Central memory CD4-positive, alpha-beta T cell (primary cell): ENCODE measurements at places on chromosomes 16 and 17.

DNA sequence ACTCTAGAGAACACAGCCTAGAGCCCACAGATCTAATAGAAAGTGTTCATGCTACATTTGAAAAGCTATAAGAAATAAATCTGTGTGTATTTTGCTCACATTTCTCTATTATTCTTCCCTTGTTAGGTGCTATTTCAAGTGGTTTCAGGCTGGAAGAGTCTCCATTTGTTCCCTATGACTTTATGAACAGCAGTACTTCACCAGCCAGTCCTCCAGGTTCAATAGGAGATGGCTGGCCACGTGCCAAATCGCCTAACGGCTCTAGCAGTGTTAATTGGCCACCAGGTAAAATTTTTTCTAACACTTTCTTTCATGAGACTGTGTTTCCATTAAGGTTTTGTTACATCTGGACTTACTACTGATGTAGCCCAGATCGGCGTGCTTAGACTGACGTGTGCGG, 30.7 kb upstream of the SLC5A11 start:
- no peak for DNase-seq

GRCh38 chr17:33816842-33817617, 438.1 kb upstream of the CCL2 start:
- DNase-seq: no peak

DNA sequence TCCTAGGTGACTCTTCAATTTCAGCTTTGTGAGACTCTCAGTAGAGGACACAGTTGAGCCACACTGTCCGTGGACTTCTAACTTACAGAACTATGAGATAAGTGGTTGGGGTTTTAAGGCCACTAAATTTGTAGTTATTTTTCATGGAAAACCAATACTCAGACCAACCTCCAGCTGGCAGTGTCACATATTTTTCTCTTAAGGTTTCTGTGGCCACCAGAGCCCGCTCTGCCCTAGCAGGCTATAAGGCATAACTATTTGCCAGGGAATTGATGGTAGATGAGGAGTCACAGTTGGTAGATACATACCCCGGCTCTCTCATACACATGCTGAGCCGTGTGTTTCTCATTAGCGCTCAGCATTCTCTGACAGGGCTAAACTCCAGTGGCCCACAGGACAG, 336.8 kb upstream of the MON1B start:
- no peak for DNase-seq

DNA sequence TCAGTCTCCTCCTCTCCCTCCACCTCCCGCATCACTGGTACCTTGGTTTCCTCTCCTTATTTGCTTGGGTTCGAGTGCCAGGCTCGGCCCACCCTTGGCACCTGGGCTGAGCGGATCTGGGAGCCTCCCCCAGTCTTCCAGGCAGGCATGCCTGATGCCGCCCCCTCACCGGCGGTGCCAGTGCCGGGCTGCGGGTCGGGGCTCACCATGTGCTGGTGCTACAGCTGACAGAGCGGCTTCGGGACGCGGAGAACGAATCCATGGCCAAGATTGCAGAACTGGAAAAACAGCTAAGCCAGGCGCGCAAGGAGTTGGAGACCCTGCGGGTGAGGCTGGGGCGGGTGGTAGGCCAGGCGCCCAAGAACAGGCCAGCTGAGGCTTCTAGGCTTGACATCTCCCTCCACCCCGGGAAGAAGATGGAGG, 19.2 kb downstream of the FMNL1 start:
- DNase-seq: no peak

DNA sequence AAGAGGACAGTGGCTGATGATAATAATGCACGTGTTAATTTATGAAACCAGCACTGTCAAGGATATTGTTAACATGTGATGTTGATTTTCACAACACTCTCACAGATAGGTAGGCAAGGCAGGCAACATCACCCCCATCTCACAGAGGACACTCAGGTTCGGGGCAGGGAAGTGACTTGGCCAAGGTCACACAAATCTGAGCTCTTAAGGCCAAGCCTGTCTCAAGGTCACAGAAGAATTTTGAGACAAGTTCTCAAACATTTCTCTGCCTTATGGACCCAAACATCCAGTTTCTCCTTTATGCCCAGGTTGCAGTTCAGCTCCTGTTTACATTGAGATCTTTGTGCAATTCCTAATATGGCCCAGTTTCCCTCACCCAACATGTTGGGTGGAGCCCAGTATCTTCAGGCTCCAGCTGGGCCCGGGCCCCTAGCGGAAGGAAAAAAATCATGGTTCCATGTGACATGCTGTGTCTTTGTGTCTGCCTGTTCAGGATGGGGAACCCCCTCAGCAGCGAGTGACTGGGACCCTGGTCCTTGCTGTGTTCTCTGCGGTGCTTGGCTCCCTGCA, 1.3 kb downstream of the SLC2A4 start:
- DNase-seq: no peak

DNA sequence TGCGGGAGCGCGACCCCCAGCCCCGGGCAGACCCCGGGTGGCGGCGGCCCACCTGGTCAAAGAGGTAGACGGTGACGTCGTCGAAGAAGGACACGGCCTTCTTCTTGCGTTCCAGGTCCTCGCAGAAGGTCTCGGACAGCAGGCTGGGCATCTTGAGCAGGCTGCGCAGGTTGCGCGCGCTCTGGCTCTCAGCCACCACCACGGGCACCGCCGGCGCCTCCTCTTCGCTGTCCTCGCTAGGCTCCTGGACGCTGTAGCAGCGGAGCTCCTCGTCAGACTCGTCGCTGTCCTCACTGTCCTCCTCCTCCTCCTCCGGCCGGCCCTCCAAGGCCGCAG, 45.2 kb upstream of the PVALEF start:
- no peak for DNase-seq

- DNase-seq: no peak
These were observed 110.7 kb upstream of the SDK2 start for GRCh38 chr17:73754886-73755400.

- no peak for DNase-seq
These were observed 1.4 kb downstream of the OSBPL7 start for GRCh38 chr17:47820033-47820789.

DNA sequence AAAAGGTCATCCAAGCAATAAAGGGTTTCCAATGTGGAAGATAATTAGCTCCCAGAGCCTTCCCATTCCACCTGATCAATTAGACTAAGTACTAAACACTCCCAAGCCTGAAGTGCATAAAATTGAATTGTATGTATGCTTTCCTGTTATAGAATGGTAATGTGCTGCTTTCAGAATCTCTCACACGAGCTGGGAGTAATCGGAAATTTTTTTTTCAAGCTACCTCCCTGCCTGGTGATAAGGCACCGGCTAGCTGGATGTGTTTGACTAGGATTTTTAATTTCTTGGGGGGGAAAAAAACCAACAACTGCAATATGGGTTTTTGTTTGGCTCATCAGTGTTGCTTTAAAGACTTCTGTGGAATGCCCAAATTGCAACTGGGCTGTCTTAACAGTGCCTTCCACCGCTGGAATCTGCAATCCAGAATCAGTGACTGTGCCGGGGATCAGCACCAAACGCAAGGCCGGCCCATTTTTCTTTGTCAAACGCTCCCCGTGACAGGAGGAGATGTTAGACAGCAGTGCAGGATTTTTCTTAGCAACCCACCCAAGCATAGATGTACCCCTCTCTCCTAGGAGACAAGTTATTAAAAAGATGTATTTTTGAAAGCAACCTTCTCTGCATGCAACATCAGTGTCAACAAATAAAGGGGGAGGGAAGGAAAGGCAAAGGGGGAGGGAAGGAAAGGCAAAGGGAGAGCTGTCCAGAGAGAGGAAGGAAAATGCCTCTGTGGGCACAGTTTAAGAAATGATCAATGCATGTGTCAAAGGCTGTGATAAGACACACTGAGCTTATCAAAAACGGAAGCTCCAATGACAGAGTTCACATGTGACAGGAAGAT, 387.2 kb downstream of the NPIPA8 start:
- DNase-seq: no peak

DNA sequence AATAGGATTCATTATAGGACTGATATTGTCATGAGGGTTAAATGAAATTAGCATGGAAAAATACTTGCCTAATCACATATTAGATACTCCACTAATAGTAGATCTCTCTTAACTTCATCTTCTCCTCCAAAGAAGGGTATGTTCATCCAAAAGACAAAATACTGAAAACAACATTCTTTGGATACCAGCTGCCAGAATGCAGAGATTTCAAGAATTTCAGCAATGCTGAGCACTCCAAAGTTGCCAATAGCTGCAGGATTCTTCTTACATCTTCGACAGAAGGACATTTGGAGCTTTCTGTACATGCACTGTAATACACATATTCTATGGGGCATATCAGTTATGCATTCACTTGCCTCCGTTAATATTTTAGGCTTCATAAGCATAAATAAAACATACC, 436.5 kb downstream of the HAPSTR1 start:
- DNase-seq: no peak

DNA sequence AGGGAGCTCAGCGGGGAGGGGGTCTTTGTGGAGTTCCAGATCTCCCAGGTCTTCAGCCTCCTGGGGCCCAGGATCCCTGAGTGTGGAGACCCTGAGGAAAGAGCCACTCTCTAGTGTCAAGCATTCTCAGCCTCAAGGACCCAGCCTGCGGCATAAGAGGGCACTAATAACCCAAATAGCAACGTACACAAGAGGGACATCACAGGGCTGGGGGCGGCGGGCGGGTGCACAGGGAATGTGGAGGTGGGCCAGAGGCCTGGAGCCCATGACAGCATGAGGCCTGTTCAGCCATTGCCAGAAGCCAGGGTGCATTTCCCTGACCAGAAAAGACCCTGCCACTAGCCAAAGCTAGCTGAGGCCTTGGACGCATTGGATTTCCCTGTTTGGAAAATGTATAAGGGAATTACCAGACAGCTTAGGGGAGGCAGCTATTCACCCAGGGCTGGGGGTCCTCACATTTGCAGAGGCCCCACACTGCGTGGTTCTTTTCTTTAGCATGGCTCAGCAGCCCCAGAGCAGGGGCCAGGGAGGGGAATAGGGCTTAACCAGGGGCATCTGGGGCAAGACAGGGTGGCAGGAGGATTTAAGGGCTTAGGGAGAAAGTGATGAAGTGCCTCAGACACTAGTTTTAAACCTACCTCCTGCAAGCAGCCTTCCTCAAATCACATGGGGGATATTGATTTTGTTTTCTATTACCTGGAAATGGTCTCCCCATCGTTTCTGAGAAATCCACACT, 13.5 kb upstream of the ALOX15B start:
- DNase-seq: no peak

- DNase-seq: no peak
These were observed 10.7 kb downstream of the CACNA1H start for GRCh38 chr16:1163567-1164055.

- DNase-seq: no peak
These were observed 7.1 kb upstream of the RAB40C start for GRCh38 chr16:582614-583331.

DNA sequence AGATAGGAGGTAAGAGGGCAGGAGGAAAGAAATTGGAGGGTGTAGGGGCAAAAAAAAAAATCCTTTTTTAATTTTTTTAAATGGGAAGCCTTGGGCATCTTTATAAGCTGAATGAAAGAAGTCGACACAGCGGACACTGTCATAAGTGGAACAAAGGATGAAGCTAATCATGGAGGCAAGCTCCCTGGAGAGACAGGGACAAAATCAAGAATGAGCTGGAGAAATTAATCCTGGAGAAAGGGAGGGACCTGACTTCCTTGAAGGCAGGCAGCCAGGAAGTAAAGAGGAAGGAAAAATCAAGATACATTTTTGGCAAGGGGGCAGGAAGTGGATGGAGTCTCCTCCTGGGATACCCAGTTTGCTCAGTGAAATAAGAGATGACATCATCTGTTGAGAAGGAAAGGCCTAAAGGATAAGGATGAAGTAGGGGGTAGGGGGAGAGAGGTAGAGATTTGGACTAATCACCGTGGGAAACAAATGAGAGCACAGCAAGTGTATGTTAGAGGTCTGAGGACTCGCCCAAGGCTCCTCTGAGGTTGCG, 179.3 kb downstream of the SLC39A11 start:
- DNase-seq: no peak

DNA sequence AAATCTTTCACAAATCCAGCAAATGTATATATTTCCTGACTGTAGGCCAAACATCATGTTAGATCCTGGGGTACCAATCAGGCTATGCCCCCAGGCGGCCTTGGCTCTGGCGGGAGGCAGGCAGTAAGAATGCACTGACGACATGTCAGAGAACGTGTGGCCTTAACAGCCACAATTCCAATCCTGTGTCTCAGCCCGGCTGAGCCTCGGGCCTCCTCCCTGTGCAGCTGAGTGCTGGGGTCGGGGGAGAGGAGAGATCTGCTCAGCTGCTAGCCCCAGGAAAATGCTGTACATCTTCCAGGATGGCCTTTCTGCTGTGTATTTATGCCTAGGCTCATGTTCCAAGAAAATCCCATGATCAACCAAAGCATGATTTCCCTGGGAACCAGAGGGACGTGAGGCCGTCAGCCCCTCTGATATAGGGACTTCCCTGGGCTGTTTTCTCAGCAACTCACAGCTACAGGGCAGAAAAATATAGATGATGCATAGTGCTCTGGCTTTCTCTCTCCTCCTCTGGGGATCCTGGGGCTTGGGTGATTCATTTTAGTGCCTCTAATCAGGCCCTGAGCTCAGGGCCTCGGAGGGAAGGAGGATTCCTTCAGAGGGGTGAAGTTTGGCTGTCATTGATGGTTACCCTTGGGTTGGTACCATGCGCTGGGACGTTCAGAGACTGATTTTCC, 604.0 kb downstream of the HS3ST4 start:
- DNase-seq: no peak

- no peak for DNase-seq
These were observed 61.3 kb upstream of the SDK2 start for GRCh38 chr17:73705594-73705993.

DNA sequence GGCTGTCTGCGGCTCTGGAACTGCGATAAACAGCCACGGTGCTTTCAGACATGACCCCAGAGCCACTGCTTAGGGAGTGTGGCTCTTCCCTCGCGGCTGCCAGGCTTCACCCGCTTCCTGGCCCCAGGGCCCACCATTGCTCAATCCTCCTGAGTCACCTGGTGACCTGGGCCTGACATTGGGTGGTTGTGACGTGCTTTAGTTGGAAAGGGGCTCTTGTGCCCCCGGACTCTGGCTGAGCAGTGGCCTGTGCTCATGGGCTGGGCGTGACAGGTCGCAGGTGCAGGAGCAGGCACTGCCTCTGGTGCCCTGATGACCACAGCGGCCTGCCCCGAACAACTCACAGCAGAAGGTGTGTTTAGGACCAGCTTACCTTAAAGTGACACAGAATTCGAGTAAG, 8.6 kb upstream of the NUDT16L1 start:
- DNase-seq: no peak
